IMR-90 (cell line): ENCODE measurements at places on chromosomes 13 and 19. TPM values are rescaled to one million over a fixed set of nuclear protein-coding genes. Genes with fewer than 3 reads are reported as not detected.

The MEIS3 gene
- total RNA-seq: 28.3 and 32.4 TPM in 2 replicates

The DZIP1 gene
- total RNA-seq: 12.2 and 16.9 TPM in 2 replicates

The CYP2S1 gene
- total RNA-seq: 0.54 and 0.83 TPM in 2 replicates

The AMER2 gene
- not detected in 2 replicates for total RNA-seq

The CD37 gene
- not detected in 2 replicates for total RNA-seq

The TMEM161A gene
- total RNA-seq: 11.1 TPM in 2 replicates

The IL12RB1 gene
- not detected in 2 replicates for total RNA-seq
